Panc1 (cell line): ENCODE measurements at places on chromosomes 3 and 15. TPM values are rescaled to one million over a fixed set of nuclear protein-coding genes. Genes with fewer than 3 reads are reported as not detected.

DNA sequence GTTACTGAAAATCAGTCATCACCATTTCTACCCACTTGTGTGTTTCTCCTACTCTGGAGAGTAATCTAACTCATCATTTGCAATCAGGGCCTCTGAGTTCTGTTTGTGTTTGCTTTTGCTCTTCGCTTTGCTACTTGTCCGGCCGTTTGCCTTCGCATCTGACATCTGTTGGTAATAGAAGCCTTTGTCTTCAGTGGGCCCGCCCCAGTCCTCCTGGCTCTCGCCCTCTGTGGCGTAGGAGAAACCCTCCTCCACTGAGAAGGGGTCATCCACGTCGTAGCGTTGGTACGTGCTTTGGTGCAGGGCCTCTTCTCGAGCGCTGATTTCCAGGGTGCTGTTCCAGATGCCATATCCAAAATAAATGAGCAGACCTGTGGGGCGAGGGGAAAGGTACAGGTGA lies 48.3 kb downstream of the CLDN11 start:
- no peak for DNase-seq
- no peaks in the 10 kb centered on the region for H3K36me3 ChIP-seq
- H3K27ac ChIP-seq: no peak overlapping the region

- no peaks in the 10 kb centered on the region for H3K36me3 ChIP-seq
- no peak for DNase-seq
- H3K27ac ChIP-seq: no peak within 1 kb of the TSS
- no peaks in the 10 kb centered on the region for H3K4me1 ChIP-seq
Measured at GRCh38 chr3:122183521-122183892, at the start of gene CASR. TSS of gene CASR (plus strand) at chr3:122183668. CDS start at chr3:122254190, 70,522 bp downstream.

DNA sequence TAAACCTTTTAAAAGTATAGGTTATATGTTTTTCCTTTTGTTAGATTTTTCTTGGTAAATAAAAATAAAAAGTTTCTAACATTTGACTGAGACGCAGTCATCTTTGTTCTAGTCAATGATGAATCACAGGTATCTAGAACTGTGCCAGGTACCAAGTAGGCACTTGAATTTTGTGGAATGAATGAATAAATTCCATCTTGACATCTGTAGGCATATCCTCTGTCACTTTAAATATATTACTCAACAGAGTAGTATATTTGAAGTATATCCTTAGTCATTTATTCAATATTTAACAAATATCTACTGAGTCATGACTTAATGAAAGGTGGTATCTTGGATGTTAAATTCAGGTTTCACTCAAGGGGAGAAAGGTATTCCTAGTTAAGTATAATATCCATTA lies 828.4 kb downstream of the TUSC7 start:
- DNase-seq: no peak
- no peak overlapping the region for H3K27ac ChIP-seq
- no peaks in the 10 kb centered on the region for H3K27me3 ChIP-seq
- H3K4me1 ChIP-seq: no peaks in the 10 kb centered on the region

DNA sequence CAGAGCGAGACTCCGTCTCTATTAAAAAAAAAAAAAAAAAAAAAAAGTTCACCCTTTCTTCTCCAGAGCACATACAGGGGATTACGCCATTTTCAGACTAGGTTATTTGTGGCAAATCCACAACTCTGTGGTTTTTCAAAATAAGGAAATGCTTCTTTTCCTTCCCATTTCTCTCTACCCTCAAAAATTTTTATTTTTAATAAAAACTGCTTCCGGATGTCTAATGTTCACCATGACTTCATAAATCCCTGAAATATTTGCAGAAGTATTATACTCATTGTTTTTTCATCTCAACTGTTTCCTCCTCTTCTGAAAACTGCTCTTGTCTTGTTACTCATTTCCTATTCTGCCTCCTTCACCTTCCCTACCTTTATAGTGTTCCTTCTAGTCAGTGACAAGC lies 45.0 kb upstream of the SLC12A8 start:
- H3K27ac ChIP-seq: no peak overlapping the region
- H3K27me3 ChIP-seq: no peaks in the 10 kb centered on the region
- H3K4me1 ChIP-seq: no peaks in the 10 kb centered on the region

DNA sequence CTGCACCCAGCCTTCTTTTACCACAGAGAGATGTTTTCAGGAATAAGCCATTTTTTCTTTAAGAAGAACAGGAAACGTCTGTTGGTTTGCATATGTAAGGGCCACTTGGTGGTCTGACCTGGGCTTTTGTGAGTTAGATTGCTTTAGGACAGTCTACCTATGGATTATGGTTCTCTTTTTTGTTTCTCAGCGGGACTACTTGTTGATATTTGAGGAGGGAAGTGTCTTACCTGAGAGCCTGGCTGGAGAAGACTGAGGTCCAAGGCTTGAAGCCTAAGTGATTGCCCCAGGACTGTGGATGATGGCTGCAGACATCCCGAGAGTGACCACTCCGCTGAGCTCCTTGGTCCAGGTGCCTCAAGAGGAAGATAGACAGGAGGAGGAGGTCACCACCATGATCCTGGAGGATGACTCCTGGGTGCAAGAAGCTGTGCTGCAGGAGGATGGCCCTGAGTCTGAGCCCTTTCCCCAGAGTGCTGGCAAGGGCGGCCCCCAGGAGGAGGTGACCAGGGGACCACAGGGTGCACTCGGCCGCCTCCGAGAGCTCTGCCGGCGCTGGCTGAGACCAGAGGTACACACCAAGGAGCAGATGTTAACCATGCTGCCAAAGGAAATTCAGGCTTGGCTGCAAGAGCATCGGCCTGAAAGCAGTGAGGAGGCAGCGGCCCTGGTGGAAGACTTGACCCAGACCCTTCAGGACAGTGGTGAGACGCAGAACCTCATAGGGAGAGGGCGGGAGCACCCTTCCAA lies 3.0 kb downstream of the ZSCAN2 start:
- H3K4me1 ChIP-seq: 0 out of 2 replicates have a peak, but pooled peaks cover 3% of the 10 kb centered on the region
- H3K4me3 ChIP-seq: no peak overlapping the region
- no peak overlapping the region for H3K27ac ChIP-seq
- no peaks in the 10 kb centered on the region for H3K36me3 ChIP-seq
- H3K27me3 ChIP-seq: no peaks in the 10 kb centered on the region

DNA sequence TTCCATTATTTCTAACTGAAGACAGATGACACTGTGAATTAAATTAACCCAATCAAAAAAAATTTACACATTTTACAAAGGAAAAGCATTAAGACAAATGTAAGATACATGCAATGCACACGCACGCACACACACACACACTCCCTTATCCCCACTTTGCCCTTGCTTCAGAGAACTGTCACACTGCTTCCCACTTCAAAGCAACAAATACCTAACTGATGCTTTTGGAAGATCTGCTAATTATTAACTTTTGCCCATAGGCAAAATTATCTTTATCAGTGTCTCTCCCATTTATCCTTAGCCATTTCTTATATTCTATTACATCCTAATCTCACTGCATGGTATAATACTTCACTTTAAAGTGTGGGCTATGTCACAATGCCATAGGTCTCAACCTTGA lies 60.3 kb downstream of the SETD2 start:
- H3K4me3 ChIP-seq: no peak overlapping the region
- no peaks in the 10 kb centered on the region for H3K27me3 ChIP-seq
- DNase-seq: no peak
- no peak overlapping the region for H3K27ac ChIP-seq
- H3K4me1 ChIP-seq: no peaks in the 10 kb centered on the region

DNA sequence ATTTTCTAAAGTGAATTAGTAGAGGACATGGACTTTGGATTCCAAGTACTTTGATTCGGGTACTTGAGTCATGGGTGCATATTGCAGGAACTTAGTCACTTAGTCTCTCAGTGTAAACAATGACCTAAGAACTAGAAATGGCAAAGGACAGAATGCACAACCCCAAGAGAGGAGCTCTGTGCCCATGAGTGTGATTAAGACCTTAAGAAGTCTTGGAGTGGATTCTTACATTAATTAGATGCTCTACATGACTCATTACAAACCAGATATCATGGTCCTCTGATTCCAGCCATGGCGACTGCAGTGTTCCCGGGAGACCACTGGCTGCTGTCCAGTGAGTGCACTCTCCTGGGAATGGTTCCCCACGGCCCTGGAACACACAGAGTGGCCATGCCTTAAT lies 251.5 kb downstream of the GABRG3 start:
- H3K27me3 ChIP-seq: no peaks in the 10 kb centered on the region
- no peak overlapping the region for H3K27ac ChIP-seq
- no peak overlapping the region for H3K4me3 ChIP-seq
- no peaks in the 10 kb centered on the region for H3K4me1 ChIP-seq
- H3K36me3 ChIP-seq: no peaks in the 10 kb centered on the region
- no peak for DNase-seq

DNA sequence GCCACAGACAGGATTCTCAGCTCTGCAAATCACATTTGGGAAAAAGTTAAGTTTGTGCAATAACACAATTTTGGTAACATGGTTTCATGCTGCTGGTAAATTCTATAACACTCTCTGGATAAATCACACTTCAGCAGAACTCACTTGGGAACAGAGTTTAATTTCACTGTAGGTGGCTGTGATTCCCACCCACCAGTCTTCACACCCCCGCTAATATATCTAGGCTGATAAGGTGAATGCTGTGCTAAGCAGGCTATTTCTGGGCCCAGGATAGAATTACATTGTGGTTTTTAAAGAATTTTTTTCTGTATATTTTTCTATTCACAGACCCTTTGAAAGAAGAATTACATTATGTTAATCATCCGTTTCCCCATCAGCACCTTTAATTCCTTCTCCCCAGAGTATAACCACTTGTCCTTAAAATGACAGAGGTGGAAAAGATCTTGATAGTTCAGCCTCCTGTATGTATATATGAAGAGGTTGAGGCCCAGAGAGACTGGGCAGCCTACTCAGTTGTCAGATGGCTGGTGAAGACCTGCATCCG lies 22.9 kb downstream of the MAP2K1 start:
- no peaks in the 10 kb centered on the region for H3K4me1 ChIP-seq
- no peak for DNase-seq

DNA sequence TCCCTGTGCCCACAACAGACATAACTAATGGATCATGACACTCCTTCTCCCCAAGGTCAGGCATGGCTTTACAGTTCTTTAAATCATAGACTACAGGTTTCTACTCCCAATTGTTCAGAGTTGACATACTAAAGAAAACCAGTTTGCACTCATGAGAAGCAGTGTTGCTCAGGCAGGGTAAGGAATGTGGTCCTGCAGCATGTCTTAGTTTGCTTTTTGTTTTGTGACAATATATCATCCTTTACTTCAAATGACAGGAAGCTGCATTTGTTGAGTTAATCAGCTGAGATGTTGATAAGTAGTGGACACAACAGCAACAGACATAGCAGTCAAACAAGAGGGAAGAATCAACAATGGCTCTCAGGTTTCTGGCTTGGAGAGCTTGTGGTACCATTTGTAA lies 267.5 kb downstream of the SLCO3A1 start:
- H3K27me3 ChIP-seq: no peaks in the 10 kb centered on the region
- no peak overlapping the region for H3K4me3 ChIP-seq
- DNase-seq: no peak

GRCh38 chr3:165462636-165463334 lies 266.6 kb upstream of the SLITRK3 start:
- H3K4me3 ChIP-seq: no peak overlapping the region
- H3K36me3 ChIP-seq: no peaks in the 10 kb centered on the region
- no peak for DNase-seq

- H3K27me3 ChIP-seq: no peaks in the 10 kb centered on the region
- H3K27ac ChIP-seq: no peak overlapping the region
- H3K4me1 ChIP-seq: no peaks in the 10 kb centered on the region
- no peaks in the 10 kb centered on the region for H3K36me3 ChIP-seq
- DNase-seq: no peak
- no peak overlapping the region for H3K4me3 ChIP-seq
Measured at GRCh38 chr3:184899953-184900595, 88.1 kb downstream of the VPS8 start.

- peaks cover 2% of the 10 kb centered on the region; the same call in 1 of the 2 replicates for H3K36me3 ChIP-seq
- H3K27me3 ChIP-seq: no peaks in the 10 kb centered on the region
- H3K4me1 ChIP-seq: peaks cover 7% of the 10 kb centered on the region; the same call in 1 of the 2 replicates
- no peak for DNase-seq
- no peak overlapping the region for H3K4me3 ChIP-seq
- no peak overlapping the region for H3K27ac ChIP-seq
Measured at GRCh38 chr15:75051191-75051608, 27.8 kb downstream of the PPCDC start.

- DNase-seq: no peak
- H3K27me3 ChIP-seq: no peaks in the 10 kb centered on the region
- no peak overlapping the region for H3K4me3 ChIP-seq
- no peaks in the 10 kb centered on the region for H3K4me1 ChIP-seq
- no peak overlapping the region for H3K27ac ChIP-seq
Measured at GRCh38 chr3:146106986-146107385, 54.0 kb downstream of the PLOD2 start.

DNA sequence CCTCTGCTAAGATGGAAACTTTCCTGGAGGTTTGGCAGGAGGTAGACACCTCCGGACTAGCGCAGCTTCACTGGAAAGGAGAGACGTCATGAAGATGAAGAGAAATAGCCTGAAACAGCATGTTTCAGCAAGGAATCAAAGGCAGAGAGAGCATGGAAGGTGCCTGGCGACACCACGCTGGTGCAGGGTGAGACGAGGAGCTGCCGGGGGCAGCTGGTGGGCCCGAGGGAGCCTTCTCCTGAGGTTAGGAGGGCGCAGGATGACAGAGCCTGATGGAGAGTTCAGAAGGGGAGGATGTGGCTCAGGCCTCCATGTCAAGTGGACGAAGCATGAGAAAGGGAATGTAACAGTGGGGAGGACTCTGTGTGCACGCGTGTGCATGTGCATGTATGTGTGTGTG lies 113.6 kb downstream of the TPRA1 start:
- no peaks in the 10 kb centered on the region for H3K4me1 ChIP-seq
- DNase-seq: no peak
- peaks cover 5% of the 10 kb centered on the region; the same call in 1 of the 2 replicates for H3K27me3 ChIP-seq
- no peak overlapping the region for H3K4me3 ChIP-seq
- no peak overlapping the region for H3K27ac ChIP-seq
- H3K36me3 ChIP-seq: no peaks in the 10 kb centered on the region

DNA sequence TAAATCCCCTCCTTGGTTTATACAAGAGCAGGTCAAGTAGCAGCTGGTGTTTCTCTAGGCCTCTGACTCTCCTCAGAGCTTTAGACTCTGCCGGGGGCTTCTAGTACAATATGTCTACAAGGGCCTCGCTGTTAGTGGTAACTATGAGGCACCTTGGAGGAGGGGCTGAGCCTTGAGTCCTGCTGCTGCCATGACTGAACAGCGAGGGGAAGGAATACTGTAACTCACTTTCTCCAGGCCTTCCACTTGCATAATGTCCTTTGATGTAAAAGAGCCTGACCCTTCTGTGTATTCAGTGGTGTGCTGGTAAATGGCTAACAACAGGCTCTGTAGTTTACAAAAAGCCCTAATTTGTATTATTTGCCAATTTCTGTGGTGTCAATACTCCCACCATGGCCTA lies 27.8 kb downstream of the DRD3 start:
- peaks cover 13% of the 10 kb centered on the region; the same call in 1 of the 2 replicates for H3K27me3 ChIP-seq
- no peak overlapping the region for H3K27ac ChIP-seq
- 0 out of 2 replicates have a peak, but pooled peaks cover 5% of the 10 kb centered on the region for H3K4me1 ChIP-seq
- H3K4me3 ChIP-seq: no peak overlapping the region

GRCh38 chr3:54744291-54744690 lies 183.6 kb downstream of the LRTM1 start:
- no peaks in the 10 kb centered on the region for H3K36me3 ChIP-seq
- no peak for DNase-seq
- no peaks in the 10 kb centered on the region for H3K27me3 ChIP-seq
- no peaks in the 10 kb centered on the region for H3K4me1 ChIP-seq
- no peak overlapping the region for H3K4me3 ChIP-seq

The GLDN gene
- total RNA-seq: 0.57 TPM

The ZNF385D gene
- total RNA-seq: 13.0 TPM

The ARRDC4 gene
- 2.9 TPM for total RNA-seq

The TMEM158 gene
- 7.3 TPM for total RNA-seq

The STOML1 gene
- total RNA-seq: 6.9 TPM

The TJP1 gene
- total RNA-seq: 79.1 TPM

The TMEM87A gene
- total RNA-seq: 49.6 TPM
